Ureter (tissue), 1 donor: ENCODE measurements at places on chromosomes 5 and 9. TPM values are rescaled to one million over a fixed set of nuclear protein-coding genes. Genes with fewer than 3 reads are reported as not detected.
A peak's percentile ranks its signal among the peaks of the same experiment; 100 is the strongest.

- DNase-seq, result no peak
These were observed 1.2 kb downstream of the ZNF608 start for GRCh38 chr5:124745007-124745927.

DNA sequence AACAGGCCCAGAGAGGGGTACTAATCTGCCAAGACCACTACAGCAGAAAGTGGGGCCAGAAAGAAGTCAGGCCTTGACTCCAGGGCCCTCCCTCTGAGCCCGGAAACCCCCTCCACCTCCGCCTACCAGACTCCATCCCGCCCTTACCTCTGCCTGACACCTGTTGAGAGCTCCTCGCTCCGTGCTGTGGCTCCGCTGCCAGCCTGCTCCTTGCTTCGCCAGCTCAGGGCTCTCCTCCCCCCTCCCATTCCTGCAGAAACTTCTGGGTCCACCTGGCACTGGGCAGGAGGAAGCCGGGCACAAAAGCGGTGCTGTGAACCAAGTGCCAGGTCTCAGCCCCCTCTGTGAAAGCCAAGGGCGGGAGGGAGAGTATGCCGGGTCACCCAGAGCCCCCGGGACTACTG, 6.4 kb upstream of the ST6GALNAC6 start:
- DNase-seq, result no peak

DNA sequence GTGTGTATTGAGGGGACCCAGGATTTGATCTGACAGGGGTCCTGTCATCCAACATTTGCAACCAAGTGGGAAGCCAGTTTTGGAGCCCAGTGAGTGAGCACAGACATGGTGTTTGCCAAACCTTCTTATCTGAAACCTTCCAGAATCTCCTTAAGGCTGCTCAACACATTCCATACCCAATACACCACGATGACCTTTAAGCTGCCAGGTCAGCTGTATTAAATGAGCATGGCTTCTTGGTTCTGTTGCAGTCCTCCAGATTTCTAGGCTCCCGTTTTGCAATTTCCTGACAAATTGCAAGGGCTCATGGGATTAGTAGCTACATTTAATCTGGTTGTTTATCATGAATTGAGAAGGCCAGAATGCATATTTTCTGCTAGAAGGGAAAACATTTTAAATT, 124.2 kb upstream of the ATP10B start:
- DNase-seq, result no peak

GRCh38 chr5:175697846-175698245, 40.0 kb downstream of the HRH2 start:
- DNase-seq, result no peak

GRCh38 chr9:137421838-137422603, 941 bp downstream of the EXD3 start:
- DNase-seq, result no peak

TMEM232 gene
- 5.7 TPM for total RNA-seq

DNA sequence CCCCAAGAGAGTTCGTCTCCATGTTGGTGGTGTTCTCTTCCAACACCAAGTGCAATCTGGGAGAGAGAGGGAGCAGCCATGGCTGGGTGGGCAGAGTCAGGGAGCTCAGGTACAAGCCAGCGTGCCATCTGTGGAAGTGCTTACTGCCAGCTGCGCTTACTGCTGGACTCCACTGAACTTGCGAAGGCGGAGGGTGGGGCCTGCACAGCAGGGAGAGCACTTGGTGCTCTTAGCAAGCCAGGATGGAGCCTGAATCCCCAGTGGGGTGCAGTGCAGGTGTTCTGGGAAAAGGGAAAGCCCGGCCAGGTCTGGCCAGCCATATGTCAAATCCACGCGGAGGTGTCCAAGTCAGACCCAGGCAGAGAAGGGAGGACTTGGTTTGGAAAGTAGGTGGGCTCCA, 142.0 kb downstream of the FANCC start:
- no peak for DNase-seq

TIMD4 gene
- total RNA-seq, result 1.2 TPM

GRCh38 chr9:99601571-99602111, 220.0 kb upstream of the NR4A3 start:
- no peak for DNase-seq

- no peak for DNase-seq
These were observed 465.2 kb upstream of the RGMB start for GRCh38 chr5:98308231-98308630.

CA9 gene
- not detected for total RNA-seq

DNA sequence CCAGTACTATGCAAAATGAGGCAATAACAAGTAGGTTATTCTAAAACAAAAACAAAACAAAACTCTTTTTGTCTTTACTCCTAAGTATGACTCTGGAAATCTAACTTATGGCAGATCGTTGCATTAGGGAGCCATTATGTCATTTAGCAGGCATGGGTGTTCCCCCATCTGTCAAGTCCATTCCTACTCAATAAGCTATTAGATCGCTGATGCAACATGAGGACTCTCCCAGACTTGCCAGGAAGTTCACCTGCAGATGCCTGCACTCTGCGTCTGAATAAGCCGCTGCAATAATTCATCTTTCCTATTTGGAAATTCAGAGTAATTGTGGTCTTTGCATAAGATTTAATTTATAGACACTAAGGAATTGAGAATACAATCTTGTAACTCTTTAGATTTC, 585.0 kb downstream of the KIF4B start:
- no peak for DNase-seq

WDR38 gene
- total RNA-seq, result not detected

DNA sequence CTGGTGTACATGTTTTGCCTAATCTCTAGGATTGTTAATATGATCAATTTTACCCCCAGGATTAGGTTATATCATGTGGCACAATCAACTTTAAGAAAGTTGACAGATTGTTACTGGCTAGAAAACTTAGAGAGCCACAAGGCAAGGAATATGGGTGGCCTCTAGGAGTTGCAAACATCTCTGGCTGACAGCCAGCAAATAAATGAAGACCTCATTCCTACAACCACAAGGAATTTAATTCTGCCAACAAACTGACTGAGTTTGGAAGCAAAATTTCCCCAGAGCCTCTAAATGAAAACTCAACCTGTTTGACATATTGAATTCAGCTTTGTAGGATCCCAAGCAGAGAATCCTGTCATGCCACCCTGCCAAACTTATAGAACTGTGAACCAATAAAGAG, 196.4 kb upstream of the PTGER4 start:
- no peak for DNase-seq

- DNase-seq, result no peak
These were observed 210.1 kb upstream of the CHD1 start for GRCh38 chr5:99138911-99139310.

FGF10 gene
- total RNA-seq, result 12.8 TPM

GRCh38 chr9:75027187-75028107, 646 bp downstream of the CARNMT1 start:
- peak; percentile 56 for DNase-seq

- DNase-seq, result no peak
These were observed 7.9 kb downstream of the BHMT start for GRCh38 chr5:79119486-79119885.

GRCh38 chr5:170126061-170126460, 20.4 kb downstream of the FOXI1 start:
- no peak for DNase-seq

DNA sequence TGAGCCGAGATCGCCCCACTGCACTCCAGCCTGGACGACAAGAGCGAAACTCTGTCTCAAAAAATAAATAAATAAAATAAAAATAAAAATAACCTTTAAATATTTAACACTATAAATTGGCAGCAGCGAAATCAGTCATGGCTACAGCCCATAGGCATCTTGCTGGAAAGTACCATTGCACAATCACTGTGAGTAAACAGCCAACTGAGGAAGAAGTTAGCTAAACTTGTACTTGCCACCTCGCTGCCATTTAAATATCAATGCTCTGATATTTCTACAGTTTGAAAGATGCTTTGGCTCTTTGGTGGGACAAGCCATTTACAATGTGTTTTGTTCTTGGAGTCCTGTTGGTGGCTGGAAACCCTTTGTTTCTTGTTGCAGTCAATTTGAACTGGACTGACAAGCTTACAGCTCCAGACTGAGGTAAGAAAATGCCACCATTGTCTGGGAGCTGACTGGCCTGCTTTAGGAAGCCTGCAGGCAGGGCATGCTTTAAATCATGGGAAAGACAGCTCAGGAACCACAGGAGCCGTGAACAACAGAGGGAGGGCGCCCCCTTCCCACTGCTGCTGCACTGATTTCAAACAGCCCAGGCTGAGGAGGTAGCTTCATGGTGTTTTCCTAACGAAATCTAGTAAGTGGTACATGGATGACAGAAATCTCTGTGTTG, 322.8 kb upstream of the RFX3 start:
- no peak for DNase-seq
